ENCODE measurements at places on chromosomes 11 and 22.

DNA sequence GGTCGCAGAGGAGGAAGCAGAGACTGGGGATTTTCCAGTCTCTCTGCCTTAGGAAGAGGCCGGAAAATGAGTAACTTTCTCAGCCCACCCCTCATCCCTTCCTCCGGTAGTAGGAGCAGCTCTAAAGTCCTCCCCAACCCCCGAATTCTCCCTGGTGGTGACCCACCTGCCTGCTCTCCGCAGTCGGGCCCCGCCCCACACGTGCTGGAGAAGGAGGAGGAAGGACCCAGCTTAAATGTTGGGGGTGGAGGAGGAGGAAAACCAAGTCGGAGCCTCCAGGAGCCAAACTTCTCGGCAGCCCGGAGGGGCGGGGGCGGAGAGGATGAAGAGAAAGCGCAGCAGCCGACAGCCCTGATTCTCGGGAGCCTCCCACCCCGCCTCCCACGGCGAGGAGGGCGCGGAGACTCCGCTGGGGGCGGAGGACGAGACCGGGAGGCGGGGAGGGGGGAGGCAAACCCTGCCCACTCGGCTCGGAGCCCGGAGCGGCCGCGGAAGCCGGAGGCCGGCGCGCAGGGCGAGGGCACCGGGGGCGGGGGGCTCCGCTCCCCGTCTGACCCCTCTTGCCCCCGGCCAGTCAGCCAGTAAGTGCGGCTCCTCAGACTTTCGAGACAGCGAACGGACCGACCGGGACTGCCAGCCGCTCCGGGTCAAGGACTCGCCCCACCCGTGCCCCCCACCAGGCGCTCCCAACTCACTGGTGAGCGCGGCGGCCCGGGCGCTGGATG, at the start of gene TPBGL:
Gene TPBGL, plus strand, starts transcription at position 464 of the 725 bp plus-strand sequence. CDS start 276 bp downstream, outside the sequence.
- no peak for DNase-seq

DNA sequence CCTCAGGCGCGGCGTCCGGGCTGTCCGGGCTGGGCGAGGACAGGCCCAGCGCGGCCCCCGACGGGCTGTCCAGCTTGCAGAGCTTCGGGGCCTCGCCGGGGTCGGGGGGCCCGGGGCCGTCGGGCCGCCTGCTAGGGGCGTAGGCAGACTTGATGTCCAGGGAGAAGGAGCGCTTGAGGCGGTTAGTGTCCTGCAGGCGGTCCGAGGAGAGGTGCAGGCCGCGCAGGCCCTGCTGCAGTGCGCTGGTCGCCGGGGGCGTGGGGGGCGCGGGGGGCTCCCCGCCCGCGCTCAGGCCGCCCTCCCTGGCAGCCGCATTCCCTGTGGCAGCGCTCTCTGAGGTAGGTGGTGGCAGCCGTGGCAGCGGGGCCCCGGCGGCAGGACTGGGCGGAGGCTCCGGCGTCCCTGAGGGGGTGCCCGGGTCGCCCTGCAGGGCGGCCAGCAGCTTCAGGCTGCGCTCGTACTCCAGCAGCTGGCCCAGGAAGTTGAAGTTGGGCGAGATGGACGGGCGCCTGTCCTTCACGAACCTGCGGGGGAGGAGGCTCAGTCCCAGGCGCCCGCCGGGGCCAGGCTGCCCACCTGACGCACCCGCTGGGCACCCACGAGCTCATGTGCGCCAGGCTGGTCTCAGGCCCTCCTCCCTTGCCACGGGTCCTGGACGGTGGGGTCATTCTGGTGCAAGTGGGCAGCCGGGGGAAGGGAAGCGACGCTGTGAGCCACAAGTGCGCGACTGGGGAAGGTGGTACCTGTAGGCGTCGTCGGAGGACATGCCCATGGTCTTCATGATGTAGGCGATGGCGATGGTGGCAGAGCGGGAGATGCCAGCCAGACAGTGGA, 14.8 kb downstream of the DUSP8 start:
- DNase-seq, result no peak

DNA sequence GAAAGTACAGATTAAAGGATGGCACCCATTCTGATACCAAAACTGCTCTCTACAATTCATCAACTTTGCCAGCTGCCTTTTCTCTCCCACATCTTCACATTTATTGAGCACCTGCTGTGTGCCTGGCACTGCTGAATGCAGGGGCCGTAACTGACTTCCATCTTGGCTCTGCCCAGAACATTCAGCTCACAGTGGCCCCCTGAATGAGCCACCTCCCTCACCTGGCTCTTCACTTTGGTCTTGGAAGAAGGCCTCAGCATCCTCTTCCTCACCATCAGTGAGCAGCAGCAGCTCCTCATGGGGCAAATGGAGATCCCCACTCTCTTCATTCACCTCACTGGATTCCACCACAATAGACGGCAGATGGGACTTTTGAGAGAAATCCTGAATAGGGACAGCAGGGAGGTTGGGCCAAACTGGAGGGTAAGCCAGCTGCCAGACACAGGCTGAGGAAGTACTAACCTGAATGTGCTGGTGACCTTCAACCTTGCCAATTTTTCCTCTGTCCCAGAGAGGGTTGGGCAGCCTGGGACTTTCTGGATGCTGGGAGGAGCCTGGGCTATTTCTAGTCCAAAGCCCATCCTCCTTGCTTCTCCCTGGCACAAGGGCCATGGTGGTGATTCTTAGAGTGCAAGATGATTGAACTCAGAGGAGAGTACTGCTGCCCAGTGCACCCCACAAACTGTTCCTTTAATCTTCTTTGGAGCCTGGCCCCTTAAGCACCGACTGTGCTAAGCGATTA, 1.9 kb upstream of the UQCC3 start:
- no peak for DNase-seq

DNA sequence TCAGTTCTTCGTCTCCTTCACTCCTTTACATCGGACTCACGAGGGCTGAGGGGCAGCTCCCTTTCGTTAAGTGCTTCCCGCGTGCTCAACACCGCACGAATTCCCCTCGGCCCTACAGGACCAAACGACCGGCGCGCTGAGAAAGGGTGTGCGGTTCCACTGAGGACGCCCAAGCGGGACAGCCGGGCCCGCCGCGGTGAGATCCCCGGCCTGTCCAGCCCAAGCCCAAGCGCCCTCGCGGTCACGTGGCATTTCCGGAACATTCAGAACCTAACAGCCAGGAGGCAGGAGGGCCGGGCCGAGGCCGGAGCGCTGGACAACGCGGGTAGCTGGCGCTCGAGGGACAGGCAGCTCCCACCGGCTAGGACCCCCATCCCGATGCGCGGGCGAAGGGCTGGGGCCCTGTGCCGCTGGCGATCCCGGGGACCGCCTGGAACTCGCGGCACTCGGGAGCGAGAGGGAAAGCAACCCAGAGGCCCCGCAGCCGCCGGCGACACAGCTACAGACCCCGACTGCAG, 737 bp upstream of the STIP1 start:
- DNase-seq, result no peak

- no peak for DNase-seq
Observed at GRCh38 chr11:95296621-95297025, 65.6 kb upstream of the SESN3 start.

Measured in stimulated activated CD8-positive, alpha-beta memory T cell treated with anti-CD3 and anti-CD28 coated beads, Interleukin-4, amount 100 ng/mL, for 24 hours (primary cell).